Vagina (tissue), 2 donors: ENCODE measurements at places on chromosomes 5 and 9.

DNA sequence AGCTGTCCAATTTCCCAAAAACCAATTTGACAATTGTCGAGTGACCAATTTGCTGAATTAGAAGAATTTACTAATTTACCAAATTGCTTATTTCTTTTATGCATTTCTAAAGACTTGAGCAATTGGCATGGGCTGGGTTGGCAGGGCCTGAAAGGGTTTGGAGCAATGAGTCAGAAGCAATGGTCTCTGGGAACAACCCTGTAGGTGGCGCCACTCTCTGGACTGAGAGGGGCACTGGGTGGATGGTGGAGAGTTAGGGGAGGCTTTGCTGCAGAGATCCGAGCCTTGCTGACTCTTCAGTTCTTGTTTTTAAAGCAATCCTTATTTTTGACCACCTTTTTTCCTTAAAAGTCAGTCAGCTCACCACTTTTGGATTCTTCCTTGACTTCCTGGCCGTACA is 71.5 kb upstream of the RPS23 start:
- no peaks in the 10 kb centered on the region for H3K36me3 ChIP-seq
- peaks cover 25% of the 10 kb centered on the region for H3K4me1 ChIP-seq
- no peak for DNase-seq

DNA sequence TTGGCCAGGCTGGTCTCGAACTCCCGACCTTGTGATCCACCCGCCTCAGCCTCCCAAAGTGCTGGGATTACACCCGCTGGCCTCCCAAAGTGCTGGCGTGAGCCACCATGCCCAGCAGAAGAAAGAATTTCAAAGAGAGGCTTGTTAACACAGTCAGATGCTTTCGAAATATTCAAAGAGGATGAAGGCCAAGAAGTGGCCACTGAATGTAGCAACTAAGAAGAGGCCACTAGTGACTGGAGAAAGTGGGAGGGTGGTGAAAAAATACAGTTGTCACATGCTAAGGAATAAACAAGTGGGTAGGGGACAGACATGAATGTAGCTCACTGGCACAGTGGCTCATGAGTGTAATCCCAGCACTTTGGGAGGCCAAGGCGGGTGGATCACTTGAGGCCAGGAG is 13.0 kb upstream of the TPM2 start:
- H3K4me1 ChIP-seq = no peaks in the 10 kb centered on the region
- H3K36me3 ChIP-seq = peaks cover 16% of the 10 kb centered on the region
- no peak overlapping the region for H3K4me3 ChIP-seq
- H3K27ac ChIP-seq = no peak overlapping the region

GRCh38 chr9:28410411-28410810 is 837.1 kb upstream of the C9orf72 start:
- DNase-seq = no peak
- H3K27me3 ChIP-seq = no peaks in the 10 kb centered on the region
- H3K4me1 ChIP-seq = no peaks in the 10 kb centered on the region
- no peaks in the 10 kb centered on the region for H3K36me3 ChIP-seq
- no peak overlapping the region for H3K27ac ChIP-seq

GRCh38 chr5:40446910-40447309 is 232.8 kb upstream of the PTGER4 start:
- H3K27me3 ChIP-seq = no peaks in the 10 kb centered on the region
- H3K4me3 ChIP-seq = no peak overlapping the region
- no peak overlapping the region for H3K27ac ChIP-seq

GRCh38 chr5:173208296-173208695 is 26.7 kb downstream of the NKX2-5 start:
- H3K27ac ChIP-seq = no peak overlapping the region
- H3K4me1 ChIP-seq = no peaks in the 10 kb centered on the region
- no peak overlapping the region for H3K4me3 ChIP-seq
- DNase-seq = no peak

DNA sequence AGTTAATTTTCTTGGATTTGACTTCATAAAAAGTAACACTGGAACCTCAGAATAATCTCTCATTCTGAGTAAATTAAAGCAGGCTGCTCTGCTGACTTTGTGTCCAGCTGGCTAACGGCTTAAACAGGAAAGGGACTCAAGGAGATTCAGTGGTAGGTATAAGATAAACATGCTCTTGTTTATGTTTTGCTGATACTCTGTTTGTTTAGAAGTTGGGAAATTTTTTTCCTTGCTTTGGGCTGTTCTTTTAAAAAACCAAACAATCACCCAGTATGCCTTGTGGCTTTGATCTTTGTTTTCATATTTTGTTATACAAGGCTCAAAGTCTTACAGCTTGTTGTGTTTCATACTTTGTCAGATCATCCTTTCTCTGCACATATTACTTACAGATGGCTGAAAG is 237.6 kb upstream of the RIOK2 start:
- H3K27me3 ChIP-seq = no peaks in the 10 kb centered on the region
- no peak for DNase-seq
- no peaks in the 10 kb centered on the region for H3K36me3 ChIP-seq
- no peak overlapping the region for H3K27ac ChIP-seq

GRCh38 chr5:61732796-61733195 is 400.7 kb downstream of the ZSWIM6 start:
- no peaks in the 10 kb centered on the region for H3K27me3 ChIP-seq
- DNase-seq = no peak
- no peaks in the 10 kb centered on the region for H3K4me1 ChIP-seq
- no peaks in the 10 kb centered on the region for H3K36me3 ChIP-seq

GRCh38 chr9:6553866-6554265 is 91.7 kb downstream of the GLDC start:
- H3K4me3 ChIP-seq = no peak overlapping the region
- H3K4me1 ChIP-seq = peaks cover 5% of the 10 kb centered on the region
- H3K36me3 ChIP-seq = no peaks in the 10 kb centered on the region
- DNase-seq = no peak
- no peaks in the 10 kb centered on the region for H3K27me3 ChIP-seq

DNA sequence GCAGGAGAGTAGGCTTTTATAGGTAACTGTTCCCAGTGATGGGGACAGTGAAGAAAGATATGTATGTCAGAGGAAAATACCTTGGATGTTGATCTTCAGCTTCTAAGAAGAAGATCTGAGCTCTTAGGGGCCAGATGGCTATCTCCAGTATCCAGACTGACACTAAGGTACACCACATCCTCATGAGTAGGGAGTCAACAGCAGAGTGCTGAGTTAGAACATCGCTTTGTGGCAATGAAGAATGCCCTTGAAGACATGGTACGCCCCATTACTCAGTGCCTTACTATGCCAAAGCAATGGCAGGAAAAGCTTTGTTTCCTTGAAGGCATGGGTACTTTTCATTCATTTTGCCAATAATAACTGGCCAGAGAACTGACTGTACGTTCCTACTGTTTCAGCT is 263.7 kb downstream of the CEMIP2 start:
- no peaks in the 10 kb centered on the region for H3K27me3 ChIP-seq
- peaks cover 7% of the 10 kb centered on the region for H3K4me1 ChIP-seq
- no peak overlapping the region for H3K4me3 ChIP-seq
- H3K27ac ChIP-seq = no peak overlapping the region

- H3K36me3 ChIP-seq = no peaks in the 10 kb centered on the region
- no peaks in the 10 kb centered on the region for H3K27me3 ChIP-seq
- no peak for DNase-seq
- no peak overlapping the region for H3K27ac ChIP-seq
These were observed 268.2 kb upstream of the TAS2R1 start for GRCh38 chr5:9898319-9898718.

DNA sequence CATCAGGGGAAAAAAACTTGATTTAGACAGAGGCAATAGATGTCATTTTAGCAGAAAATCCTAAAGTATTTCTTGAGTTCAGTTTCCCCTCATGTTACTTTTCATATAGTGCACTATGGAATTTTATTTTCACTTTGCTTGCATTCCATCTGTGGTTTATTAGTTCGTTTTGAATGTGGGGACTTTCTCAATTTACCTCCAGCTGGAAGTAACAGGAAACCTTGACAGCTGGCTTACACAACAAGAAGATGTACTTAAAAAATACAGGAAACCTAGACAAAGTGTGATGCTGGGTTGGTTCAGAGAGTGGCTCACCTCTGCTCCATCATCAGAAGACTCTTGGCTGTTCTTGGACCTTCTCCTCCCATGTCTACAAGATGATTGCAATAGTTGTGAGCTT is 567.0 kb downstream of the CETN3 start:
- no peak overlapping the region for H3K4me3 ChIP-seq
- no peak for DNase-seq
- no peaks in the 10 kb centered on the region for H3K36me3 ChIP-seq
